ENCODE measurements at places on chromosomes 7 and 10.

DNA sequence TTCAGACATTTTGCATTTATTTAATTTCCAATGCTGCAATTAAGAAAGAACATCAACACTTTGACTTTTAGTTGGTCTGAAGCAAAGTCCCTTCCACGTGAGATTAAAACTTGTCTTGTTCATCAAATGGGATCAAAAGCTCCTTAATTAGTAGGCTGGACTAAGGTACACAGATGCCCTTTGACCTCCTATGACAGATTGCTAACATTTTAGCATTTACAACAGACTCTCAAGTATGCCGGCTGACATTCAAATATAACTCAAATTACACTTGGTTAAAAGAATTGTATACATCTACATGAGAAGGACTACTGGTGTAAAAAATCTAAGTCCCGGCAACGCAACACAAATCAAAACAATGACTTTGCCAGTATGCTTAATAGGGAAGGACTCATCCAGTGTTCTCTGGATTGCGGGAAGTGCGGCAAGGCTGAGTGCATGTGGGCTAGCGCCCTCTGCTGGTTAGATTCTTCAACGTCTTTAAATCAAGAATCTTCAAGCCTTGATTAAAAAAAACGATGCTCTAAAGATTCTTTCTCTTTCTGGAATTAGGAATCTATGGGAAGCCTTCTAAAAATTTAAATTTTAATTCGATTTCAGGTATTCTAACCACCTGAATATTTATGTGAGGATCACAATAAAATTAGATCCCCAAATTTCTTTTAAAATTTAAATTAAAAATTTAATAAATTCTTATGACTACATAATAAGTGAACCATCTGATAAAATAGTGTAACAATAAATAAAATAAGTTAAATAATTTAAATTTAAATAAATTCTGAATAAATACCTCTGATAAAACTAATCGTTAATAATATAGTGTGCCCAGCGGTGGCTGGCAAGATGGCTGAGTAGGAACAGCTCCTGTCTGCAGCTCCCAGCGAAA, 444.7 kb downstream of the DGKB start:
- DNase-seq, result peak; percentile 60

- no peak for DNase-seq
Measured at GRCh38 chr7:123787220-123788007, 38.6 kb upstream of the WASL start.

GRCh38 chr7:2709553-2710285, 21.7 kb downstream of the AMZ1 start:
- no peak for DNase-seq

- DNase-seq, result no peak
Measured at GRCh38 chr7:3011211-3011852, 32.3 kb downstream of the CARD11 start.

GRCh38 chr10:4656576-4657194, 169.3 kb upstream of the AKR1E2 start:
- DNase-seq, result peak; percentile 59

GRCh38 chr10:124415210-124415609, 3.5 kb downstream of the OAT start:
- no peak for DNase-seq

GRCh38 chr7:24778543-24779282, 21.4 kb upstream of the GSDME start:
- DNase-seq, result no peak

DNA sequence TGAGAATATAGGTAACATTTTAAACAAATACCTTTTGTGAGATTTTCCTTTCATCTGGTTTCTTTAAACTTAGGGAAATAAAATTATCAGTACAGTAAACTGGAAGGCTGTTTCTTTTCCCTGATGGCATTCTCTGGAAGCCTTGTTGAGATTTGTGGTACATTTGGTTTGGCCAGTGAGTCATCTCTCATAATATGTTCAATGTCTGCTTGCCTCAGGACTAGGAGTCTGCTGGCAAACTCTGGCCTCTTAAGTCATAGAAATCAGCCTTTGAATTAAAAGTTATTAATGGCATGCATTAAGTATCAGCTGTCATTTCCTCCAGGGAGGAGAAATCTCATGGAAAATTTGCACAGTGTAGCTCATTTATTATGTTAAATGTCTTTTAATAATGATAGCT, 316.6 kb upstream of the KIAA1217 start:
- no peak for DNase-seq

- DNase-seq, result no peak
Measured at GRCh38 chr7:124652237-124652636, 113.4 kb downstream of the GPR37 start.

DNA sequence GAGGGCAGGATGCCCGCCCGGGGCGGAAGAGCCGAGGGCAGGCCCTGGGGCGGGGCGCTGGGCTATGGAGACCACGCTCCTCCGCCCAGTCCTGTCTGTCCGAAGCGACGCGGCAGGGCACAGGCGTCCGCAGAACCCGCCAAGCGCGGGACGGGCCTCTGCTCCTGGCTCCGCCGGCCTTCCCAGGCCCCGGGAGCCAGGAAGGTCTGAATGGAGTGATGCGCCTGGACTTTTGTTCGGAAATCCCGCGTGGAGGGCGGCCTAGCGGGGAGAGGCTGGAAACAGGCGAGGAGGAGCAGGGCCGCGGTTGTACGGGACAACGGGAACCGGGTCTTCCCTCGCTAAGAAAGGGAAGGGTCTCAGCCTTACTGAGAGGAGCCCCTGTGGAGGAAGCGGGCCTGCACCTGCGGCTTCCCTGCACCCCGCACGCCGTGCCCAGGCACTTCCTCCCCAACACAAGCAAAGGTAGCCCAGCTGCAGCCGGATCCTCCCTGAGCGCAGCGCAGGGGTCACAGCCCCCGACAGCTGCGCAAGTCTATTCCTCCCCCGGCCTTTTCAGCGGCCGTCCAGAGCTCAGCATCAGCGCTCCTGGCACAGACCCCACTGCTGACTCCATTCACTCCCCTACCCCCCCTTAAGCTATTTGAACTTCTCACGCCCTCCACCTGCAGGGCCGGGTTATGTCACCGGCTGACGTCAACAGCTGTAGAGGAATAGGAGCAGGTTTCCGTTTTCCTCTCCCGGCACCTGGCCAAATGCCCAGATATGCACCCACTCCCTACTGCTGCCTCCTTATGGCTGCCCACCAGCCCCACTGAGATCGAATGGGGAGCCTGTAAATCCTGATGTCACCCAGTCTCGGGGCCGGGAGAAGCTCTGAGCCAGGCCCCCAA, 143.2 kb upstream of the RET start:
- DNase-seq, result no peak

- DNase-seq, result peak; percentile 85
Measured at GRCh38 chr10:103890194-103890658, 27.8 kb downstream of the STN1 start.

DNA sequence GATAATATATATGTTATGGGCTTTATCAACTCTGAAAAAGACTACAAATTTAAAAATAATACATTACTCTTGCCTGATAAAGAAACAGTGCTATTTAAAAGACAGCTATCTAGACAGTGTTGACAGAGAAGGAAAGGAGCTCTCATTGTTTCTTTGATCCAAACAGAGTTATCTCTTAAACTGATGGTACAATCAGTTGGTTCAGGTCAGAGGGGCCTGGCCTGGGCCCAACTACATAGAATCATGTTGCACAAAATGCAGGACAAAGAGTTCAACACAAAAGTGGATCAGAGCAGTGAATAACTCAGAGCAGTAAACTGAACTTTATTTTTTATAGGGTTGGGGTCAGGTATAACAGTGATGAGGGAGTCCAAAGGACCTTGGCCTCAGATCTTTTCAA, 33.8 kb upstream of the SEMA3D start:
- DNase-seq, result no peak

- no peak for DNase-seq
Measured at GRCh38 chr7:50774319-50774718, 8.4 kb downstream of the GRB10 start.

GRCh38 chr10:29994811-29995210, 64.6 kb downstream of the JCAD start:
- peak; percentile 47 for DNase-seq

DNA sequence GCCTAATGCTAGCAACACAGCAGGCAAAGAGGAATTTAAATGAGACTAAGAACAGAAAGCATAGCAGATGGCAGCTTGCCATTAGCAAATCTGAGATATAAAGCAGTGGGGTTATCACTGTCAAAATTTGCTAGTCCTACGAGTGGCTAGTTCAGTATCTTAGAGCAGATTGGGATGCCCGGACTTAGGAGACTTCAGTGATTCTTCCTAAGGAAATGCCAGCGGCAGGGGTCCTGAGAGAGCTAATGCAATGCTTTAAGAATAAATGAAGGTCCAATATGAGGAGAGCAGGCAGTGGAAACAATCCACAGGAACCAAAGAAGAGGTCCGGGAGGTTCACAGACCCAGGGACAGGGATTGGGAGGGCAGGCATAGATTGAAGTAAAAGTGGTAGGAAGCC, 169.3 kb upstream of the NPSR1 start:
- no peak for DNase-seq

GRCh38 chr10:70584366-70584765, 18.2 kb downstream of the PRF1 start:
- DNase-seq, result no peak

- DNase-seq, result no peak
Measured at GRCh38 chr10:49220679-49221078, 32.5 kb upstream of the TMEM273 start.

GRCh38 chr7:120925392-120925791, 25.2 kb upstream of the ING3 start:
- DNase-seq, result no peak

GRCh38 chr10:33506838-33507661, 172.6 kb upstream of the NRP1 start:
- DNase-seq, result no peak

- DNase-seq, result no peak
Measured at GRCh38 chr7:20642166-20642565, 26.7 kb downstream of the ABCB5 start.

DNA sequence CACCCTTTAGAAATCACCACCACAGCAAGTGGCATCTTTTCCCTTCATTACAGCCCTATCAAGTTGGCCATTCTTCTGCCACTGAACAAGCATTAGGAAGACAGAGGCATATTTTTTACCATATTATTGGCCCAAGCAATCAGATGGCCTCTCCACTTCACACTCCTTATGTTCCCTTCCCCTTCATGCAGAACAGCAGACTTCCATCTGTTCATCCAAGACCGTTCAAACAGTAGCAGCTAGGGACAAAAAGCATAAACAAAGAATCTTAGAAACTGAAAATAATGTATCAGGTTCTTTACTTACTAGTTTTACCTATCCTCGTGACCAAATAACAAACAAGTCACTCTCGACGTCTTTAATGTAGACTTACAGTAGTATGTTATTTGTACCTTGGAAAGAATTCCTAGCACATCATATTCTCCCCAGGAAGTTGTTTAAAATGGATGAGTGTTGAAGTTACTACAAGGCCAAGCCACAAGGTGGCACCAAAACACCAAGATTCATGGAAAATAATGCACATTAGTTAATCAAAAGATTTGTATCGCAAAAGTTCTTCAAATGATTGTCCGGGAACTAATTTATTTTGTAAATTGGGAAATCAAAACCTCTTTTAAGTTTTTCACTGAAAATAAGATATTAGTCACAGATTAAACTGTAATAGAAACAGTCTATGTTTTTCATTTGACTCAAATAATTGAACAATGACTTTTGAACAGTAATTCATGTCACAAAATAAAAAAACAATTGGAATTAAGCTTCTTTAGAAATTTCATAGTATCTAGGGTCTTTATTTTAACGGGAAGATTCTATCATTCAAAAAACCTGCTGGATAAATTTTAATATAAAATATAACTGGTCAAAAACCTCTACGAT, 112.1 kb downstream of the VPS41 start:
- peak; percentile 44 for DNase-seq

- no peak for DNase-seq
Measured at GRCh38 chr7:16657656-16658279, 11.8 kb downstream of the BZW2 start.

GRCh38 chr10:34033078-34033477, 698.6 kb upstream of the NRP1 start:
- no peak for DNase-seq

- no peak for DNase-seq
Measured at GRCh38 chr7:150620061-150620460, 12.1 kb downstream of the GIMAP6 start.

- no peak for DNase-seq
Measured at GRCh38 chr10:110643035-110643652, 992 bp upstream of the RBM20 start.

DNA sequence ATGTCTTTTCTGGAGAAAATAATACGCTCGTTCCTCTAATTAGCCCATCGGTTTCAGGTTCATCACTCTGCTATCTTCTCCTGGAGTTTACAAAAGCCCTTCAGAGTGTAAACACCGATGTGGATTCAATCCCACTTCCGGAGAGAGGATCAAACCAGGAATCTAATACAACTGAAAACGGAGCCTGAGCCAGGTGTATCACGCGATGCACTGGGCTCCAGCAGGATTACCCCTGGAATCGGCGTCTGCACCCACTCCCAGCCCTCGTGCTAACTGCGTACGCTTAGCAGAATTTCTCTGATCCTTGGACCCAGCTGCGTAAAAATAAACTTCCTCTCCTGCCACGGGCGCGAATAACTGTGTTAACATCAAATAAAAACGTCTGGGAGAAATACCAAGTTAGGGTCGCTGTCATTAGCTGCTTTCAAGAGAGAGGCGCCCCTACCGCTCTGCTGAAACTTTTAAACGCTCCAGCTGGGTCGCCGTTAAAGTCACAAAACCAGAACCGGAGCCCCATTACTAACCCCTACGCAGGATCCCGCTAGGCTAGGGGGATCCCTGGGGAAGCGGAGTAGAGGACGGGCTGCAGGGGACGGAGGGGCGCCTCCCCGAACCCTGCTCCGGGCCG, 502 bp downstream of the ZNF3 start:
- DNase-seq, result no peak

- no peak for DNase-seq
Measured at GRCh38 chr7:148356303-148356702, 234.3 kb upstream of the C7orf33 start.

DNA sequence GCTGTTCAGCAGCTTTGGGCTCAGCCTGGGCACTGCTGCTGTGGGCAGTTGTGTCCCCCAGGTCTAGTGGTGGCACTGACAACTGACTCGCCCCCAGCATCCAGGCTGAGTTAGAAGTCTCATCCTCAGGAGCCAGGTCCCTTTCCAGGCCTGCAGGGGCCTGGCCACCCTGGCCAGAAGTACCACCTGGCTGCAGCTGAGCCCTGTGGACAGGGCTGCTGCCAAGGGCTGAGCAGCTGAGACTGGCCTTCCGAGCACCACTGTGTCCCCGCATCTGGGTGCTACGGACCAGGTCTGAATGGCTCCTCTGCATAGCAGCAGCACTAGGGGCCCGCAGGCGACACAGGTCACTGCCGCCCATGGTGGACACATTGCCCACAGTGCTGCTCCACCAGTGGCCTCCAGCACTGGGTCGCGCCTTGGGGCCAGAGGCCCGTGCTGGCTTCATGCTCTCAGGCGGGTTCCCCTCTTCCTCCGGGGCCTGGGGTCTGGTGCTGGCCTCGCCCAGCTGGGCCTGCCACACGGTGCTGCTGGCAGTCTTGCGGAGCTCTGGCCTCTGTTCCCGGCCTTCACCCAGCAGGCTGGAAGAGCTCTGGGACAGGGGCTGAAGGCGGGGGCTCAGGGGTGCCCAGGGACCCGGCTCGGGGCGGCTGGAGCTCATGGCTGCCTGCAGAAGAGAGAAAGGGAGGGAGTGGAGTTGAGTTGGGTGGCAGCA, 6.2 kb downstream of the GPRIN2 start:
- DNase-seq, result no peak

- DNase-seq, result no peak
Measured at GRCh38 chr7:111992601-111993000, 213.6 kb downstream of the DOCK4 start.

GRCh38 chr10:27783660-27784059, 38.0 kb upstream of the MKX start:
- DNase-seq, result peak; percentile 39
